ENCODE measurements at places on chromosomes 13 and 19. TPM values are rescaled to one million over a fixed set of nuclear protein-coding genes. Genes with fewer than 3 reads are reported as not detected.

- H3K4me1 ChIP-seq = no peaks in the 10 kb centered on the region
- H3K36me3 ChIP-seq = no peaks in the 10 kb centered on the region
- H3K4me3 ChIP-seq = no peak overlapping the region
- H3K27ac ChIP-seq = no peak overlapping the region
- H3K27me3 ChIP-seq = no peaks in the 10 kb centered on the region
Observed at GRCh38 chr13:89153941-89154340, 1482.8 kb downstream of the SLITRK5 start.

DNA sequence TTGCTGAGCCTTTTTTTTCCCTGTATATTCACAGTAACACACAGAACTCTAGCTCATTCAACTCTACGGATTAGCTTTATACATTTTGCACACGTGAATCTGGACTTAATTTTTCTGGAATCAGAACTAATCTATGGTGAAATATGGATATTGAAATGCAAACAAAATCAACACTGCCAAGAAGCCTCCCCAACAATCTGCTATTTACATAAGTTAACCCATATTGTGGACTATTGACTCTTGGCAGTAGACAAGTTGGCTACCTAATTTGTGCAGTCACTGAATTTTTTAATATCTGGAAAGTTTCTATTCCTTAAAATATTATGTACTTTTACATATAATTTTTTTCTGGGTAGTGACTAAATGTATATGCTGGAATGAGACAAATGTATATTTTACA, 815.4 kb downstream of the PCDH17 start:
- no peak overlapping the region for H3K4me3 ChIP-seq
- no peaks in the 10 kb centered on the region for H3K27me3 ChIP-seq
- H3K27ac ChIP-seq = no peak overlapping the region
- DNase-seq = no peak
- H3K4me1 ChIP-seq = no peaks in the 10 kb centered on the region
- H3K36me3 ChIP-seq = no peaks in the 10 kb centered on the region

GRCh38 chr19:31317093-31317492, 32.1 kb downstream of the TSHZ3 start:
- no peaks in the 10 kb centered on the region for H3K36me3 ChIP-seq
- DNase-seq = no peak
- H3K27me3 ChIP-seq = peaks cover 5% of the 10 kb centered on the region
- no peak overlapping the region for H3K27ac ChIP-seq

SPTBN4 gene
- not detected for total RNA-seq

CRLF1 gene
- not detected for total RNA-seq

DNA sequence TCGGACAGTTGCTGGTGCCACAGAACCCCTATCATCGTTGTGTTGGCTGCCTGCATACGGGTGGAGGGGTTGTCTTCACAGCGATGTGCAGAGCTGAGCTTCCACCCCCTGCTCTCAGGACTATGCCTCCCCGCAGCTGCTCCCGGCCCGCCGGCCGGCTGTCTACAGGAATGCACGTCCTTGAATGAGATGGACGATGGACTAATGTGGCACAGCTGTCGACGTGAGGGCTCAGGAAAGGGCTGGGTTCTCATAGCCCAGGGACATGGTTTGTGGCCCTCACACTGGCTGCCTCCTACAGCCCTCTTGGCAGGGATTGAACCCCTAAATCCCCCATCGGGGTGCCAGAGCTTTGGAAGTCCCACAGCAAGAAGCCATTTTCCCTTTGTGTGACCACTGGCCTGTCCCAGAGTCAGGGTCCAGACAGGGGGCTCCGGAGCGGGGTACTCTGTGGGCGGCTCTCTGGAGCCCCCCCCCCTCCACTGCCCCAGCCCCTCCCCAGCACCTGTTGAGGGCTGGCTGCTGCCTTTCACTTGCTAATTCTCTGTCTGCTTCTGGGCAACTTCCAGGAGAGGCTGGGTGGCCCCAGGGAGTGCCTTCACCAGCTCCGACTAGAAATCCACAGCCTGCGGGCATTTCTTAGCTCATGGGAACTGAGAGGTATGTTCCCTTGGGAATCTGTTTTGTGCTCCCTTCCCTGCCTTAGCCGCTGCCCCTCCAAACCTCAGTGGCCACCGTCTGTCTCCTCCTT, 40.2 kb downstream of the TSSK6 start:
- H3K4me3 ChIP-seq = peak overlapping the region; percentile 64
- no peak for DNase-seq
- peak overlapping the region; percentile 82 for H3K27ac ChIP-seq
- no peaks in the 10 kb centered on the region for H3K27me3 ChIP-seq
- peaks cover 66% of the 10 kb centered on the region for H3K4me1 ChIP-seq

TLE6 gene
- total RNA-seq = 0.45 TPM

- no peaks in the 10 kb centered on the region for H3K4me1 ChIP-seq
- no peak for DNase-seq
- no peaks in the 10 kb centered on the region for H3K27me3 ChIP-seq
- no peak overlapping the region for H3K4me3 ChIP-seq
Observed at GRCh38 chr13:18977857-18978256, 203.8 kb downstream of the TUBA3C start.

GRCh38 chr19:7817801-7818200, 12.2 kb upstream of the EVI5L start:
- peaks cover 4% of the 10 kb centered on the region for H3K36me3 ChIP-seq
- H3K27me3 ChIP-seq = peaks cover 24% of the 10 kb centered on the region
- peaks cover 6% of the 10 kb centered on the region for H3K4me1 ChIP-seq
- no peak overlapping the region for H3K4me3 ChIP-seq
- no peak for DNase-seq

DNA sequence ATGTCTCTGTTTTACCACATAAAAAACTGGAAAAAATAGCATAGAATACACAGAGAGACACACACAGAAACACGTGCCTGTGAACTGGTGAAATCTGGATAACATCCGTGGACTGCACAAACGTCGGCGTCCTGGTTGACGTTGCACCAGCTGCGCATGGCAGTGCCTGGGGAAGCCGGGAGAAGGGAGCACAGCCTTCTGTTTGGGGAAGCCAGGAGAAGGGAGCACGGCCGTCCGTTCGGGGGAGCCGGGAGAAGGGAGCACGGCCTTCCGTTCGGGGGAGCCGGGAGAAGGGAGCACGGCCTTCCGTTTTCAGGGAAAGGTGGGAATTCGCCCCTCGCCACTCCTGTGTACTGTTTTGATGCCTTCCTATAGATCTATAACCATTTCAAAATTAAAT, 63.8 kb upstream of the C13orf46 start:
- DNase-seq = no peak
- H3K4me1 ChIP-seq = peaks cover 16% of the 10 kb centered on the region
- H3K27ac ChIP-seq = peak overlapping the region; percentile 44
- peaks cover 4% of the 10 kb centered on the region for H3K36me3 ChIP-seq
- H3K4me3 ChIP-seq = no peak overlapping the region
- no peaks in the 10 kb centered on the region for H3K27me3 ChIP-seq

DNA sequence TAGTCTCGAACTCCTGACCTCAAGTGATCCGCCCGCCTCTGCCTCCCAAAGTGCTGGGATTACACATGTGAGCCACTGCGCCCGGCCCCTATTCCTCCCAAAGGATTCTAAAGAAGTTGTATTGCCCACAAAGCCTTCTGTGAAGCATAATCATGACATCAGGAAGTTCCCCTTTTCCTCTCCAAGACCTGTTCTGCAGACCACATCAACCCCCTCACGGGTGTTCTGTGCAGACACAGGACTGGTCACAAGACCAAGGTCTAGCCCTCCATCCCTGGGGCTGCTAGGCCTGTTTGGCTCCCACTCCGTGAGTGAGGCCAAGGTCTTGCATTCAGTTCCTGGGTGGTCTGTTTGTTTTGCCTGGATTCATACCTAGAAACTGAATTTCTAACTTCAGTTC, 178.1 kb downstream of the FLT1 start:
- no peaks in the 10 kb centered on the region for H3K4me1 ChIP-seq
- H3K36me3 ChIP-seq = no peaks in the 10 kb centered on the region
- no peaks in the 10 kb centered on the region for H3K27me3 ChIP-seq

- no peak for DNase-seq
- H3K27ac ChIP-seq = no peak overlapping the region
- H3K4me3 ChIP-seq = no peak overlapping the region
- no peaks in the 10 kb centered on the region for H3K4me1 ChIP-seq
- H3K27me3 ChIP-seq = peaks cover 24% of the 10 kb centered on the region
Observed at GRCh38 chr13:25455146-25455545, 83.4 kb downstream of the ATP8A2 start.

ZNF324B gene
- total RNA-seq = 8.8 TPM

DNA sequence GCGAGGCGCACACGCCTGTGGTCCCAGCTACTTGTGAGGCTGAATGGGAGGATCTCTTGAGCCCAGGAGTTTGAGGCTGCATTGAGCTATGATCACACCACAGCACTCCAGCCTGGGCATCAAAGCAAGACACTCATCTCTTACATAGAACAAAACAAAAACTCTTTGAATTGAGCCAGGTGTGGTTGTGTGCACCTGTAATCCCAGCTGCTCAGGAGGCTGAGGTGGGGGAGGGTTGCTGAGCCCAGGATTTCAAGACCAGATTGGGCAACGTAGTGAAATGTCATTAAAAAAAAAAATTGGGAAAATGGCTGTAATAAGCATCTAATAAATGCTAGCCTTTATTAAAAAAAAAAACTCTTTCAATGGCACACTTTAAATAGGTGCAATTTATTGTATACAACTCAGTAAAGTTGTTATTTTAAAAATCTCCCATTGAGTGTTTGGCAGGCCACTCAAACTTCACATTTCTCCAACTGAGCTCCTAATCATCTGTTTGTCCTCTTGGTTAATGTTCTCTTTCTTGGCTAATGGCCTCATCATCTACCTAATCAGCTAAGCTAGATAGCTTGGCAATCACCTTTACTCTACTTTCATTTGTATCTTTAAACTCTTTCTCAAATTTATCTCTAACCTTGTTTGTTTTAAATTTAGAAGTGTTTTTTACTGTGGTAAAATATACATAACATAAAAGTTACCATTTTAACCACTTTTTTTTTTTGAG, 28.1 kb upstream of the HMGB1 start:
- H3K27ac ChIP-seq = no peak overlapping the region
- no peaks in the 10 kb centered on the region for H3K4me1 ChIP-seq
- H3K27me3 ChIP-seq = no peaks in the 10 kb centered on the region
- H3K36me3 ChIP-seq = no peaks in the 10 kb centered on the region
- H3K4me3 ChIP-seq = no peak overlapping the region
- DNase-seq = no peak

ONECUT3 gene
- total RNA-seq = not detected

GRCh38 chr19:9348253-9348652, 14.6 kb upstream of the ZNF177 start:
- H3K4me1 ChIP-seq = no peaks in the 10 kb centered on the region
- H3K27me3 ChIP-seq = no peaks in the 10 kb centered on the region
- H3K4me3 ChIP-seq = no peak overlapping the region
- H3K36me3 ChIP-seq = peaks cover 62% of the 10 kb centered on the region
- DNase-seq = no peak

DNA sequence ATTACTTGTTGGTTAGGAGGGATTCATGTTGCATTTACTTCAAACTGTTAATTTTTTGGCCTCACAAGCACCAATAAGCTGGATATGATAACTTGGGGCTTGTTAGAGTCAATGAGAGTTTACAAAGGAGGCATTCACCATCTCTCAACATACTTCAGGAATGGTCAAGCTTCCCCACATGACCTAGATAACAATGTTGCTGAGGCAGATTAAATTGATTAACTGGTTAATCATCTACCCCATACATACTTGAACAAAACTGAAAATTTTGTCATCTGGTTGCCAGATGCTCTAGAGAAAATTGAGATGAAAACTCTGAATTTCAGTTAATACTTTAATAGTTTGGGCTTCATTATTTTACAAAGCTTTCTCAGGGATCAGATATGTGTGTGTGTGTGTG, 43.0 kb upstream of the UBL3 start:
- H3K4me3 ChIP-seq = no peak overlapping the region
- peaks cover 8% of the 10 kb centered on the region for H3K4me1 ChIP-seq
- no peak for DNase-seq
- H3K27ac ChIP-seq = no peak overlapping the region
- no peaks in the 10 kb centered on the region for H3K36me3 ChIP-seq
- no peaks in the 10 kb centered on the region for H3K27me3 ChIP-seq

DNA sequence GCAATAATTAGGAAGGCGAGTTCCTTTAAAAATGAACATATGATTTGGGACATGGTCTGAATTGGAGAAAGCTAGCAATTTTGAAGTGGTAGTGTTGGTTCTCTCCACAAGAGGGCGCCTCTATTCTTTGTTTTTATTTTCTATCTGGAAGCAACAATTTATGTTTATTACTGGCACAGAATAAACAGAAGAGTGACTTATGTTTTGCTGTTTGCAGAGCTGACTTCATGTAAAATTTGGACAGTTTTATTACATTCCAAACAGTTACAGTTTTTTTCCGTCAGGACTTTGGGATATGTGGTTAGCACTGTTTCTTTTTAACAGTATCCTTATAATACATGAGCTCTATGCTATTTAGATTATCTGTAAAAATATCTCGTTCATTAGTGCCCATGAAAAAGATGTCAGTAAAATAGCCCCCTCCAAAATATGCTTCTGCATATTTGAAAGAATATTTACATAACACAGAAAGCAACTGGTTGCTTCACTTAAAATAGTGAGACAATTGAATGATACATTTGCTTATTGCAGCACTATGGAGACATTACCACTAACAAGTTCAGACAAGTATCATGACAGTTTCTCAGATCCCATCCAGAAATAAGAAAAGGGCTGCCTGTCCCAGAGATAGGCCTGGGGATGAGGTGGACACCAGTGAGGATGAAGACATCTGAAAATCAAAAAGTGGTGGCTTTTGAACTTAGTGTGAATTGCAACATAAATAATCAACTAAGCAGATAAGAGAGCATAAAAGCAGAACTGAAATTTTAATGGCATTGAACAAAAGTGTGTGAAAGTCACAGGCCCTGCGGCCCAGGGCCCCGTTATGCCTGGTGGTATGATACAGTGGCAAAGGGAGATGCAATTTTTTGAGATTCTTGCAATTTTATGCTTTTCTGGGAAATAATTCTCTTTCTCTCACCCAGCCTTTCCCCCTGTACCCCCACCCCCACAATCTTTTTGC, 32.3 kb upstream of the FGF9 start:
- no peak for DNase-seq
- peak overlapping the region; percentile 42 for H3K4me3 ChIP-seq
- H3K27me3 ChIP-seq = peaks cover 8% of the 10 kb centered on the region
- H3K4me1 ChIP-seq = peaks cover 10% of the 10 kb centered on the region
- no peaks in the 10 kb centered on the region for H3K36me3 ChIP-seq

- H3K36me3 ChIP-seq = no peaks in the 10 kb centered on the region
- peaks cover 22% of the 10 kb centered on the region for H3K27me3 ChIP-seq
- no peak for DNase-seq
- H3K4me1 ChIP-seq = no peaks in the 10 kb centered on the region
- no peak overlapping the region for H3K27ac ChIP-seq
Observed at GRCh38 chr13:98094678-98095266, 48.1 kb upstream of the FARP1 start.

KLK6 gene
- not detected for total RNA-seq

LILRA2 gene
- not detected for total RNA-seq

- peaks cover 3% of the 10 kb centered on the region for H3K4me1 ChIP-seq
- no peak for DNase-seq
- H3K36me3 ChIP-seq = peaks cover 5% of the 10 kb centered on the region
- no peak overlapping the region for H3K4me3 ChIP-seq
Observed at GRCh38 chr13:61144834-61145593, 270.6 kb downstream of the PCDH20 start.

SMIM24 gene
- 0.62 TPM for total RNA-seq

PCSK4 gene
- 1.2 TPM for total RNA-seq

ZNF582 gene
- 0.95 TPM for total RNA-seq

APLP1 gene
- 1.9 TPM for total RNA-seq

ADGRE2 gene
- 4.4 TPM for total RNA-seq

GRCh38 chr13:41756198-41756880, 204.6 kb downstream of the VWA8 start:
- no peaks in the 10 kb centered on the region for H3K4me1 ChIP-seq
- H3K27me3 ChIP-seq = no peaks in the 10 kb centered on the region
- no peak for DNase-seq
- no peak overlapping the region for H3K27ac ChIP-seq
- peaks cover 12% of the 10 kb centered on the region for H3K36me3 ChIP-seq
